Right renal cortex interstitium (tissue), 3 donors: ENCODE measurements at places on chromosomes 5 and 9. TPM values are rescaled to one million over a fixed set of nuclear protein-coding genes. Genes with fewer than 3 reads are reported as not detected.

DNA sequence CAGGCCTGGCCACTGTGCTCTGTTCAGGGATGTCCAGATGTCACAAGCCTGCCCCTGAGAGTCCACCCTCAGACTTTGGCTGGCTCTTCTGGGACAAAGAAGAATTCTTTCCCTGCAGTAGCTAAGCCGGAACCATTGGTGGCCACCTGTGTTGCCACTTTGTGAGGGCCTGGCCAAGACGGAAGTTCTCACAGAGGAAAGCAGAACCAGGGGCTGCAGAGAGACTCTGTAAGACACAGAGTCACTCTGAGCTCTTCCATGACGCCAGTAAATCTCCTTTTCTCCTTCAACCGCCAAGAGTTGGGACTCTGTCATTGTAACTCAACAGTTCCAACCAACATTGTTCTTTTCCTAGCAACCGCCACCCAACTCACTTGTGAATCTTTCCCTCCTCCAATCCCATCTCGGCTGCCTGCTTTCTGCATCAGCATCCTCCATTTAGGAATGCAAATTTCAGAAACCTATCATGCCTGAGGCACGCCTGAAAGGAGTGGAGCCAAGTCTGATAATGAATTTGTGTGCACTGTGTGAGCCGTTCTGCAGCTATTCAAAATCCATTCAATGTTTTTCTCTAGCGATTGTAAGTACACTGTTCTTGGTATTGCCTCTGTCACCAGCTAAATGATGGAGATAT lies 37.8 kb upstream of the ATP6V1G1 start:
- DNase-seq, result no peak

GRCh38 chr9:98318834-98319478 lies 63.5 kb upstream of the TBC1D2 start:
- DNase-seq, result no peak

DNA sequence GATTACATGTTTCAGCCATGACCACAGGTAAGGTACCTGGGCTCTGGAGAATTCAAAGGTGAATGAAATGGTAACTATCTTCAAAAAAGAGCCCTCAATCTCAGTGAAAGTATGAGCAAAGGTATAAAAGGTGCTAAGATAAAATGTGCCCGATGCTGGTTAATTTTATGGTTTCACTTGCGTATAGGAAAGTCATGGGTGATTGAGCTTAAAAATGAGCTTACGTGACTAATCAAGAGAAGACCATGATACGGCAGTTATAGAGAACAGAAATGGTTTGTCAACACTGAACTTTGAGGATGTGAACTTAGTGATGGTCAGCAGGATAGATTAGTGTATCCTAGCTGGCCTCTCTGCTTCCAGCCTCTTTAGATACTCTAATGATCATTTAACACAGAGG lies 320.1 kb downstream of the DEPDC1B start:
- no peak for DNase-seq

GRCh38 chr5:75368391-75368790 lies 31.4 kb downstream of the HMGCR start:
- DNase-seq, result no peak

Gene SLC34A1
- 118 TPM for polyA plus RNA-seq

DNA sequence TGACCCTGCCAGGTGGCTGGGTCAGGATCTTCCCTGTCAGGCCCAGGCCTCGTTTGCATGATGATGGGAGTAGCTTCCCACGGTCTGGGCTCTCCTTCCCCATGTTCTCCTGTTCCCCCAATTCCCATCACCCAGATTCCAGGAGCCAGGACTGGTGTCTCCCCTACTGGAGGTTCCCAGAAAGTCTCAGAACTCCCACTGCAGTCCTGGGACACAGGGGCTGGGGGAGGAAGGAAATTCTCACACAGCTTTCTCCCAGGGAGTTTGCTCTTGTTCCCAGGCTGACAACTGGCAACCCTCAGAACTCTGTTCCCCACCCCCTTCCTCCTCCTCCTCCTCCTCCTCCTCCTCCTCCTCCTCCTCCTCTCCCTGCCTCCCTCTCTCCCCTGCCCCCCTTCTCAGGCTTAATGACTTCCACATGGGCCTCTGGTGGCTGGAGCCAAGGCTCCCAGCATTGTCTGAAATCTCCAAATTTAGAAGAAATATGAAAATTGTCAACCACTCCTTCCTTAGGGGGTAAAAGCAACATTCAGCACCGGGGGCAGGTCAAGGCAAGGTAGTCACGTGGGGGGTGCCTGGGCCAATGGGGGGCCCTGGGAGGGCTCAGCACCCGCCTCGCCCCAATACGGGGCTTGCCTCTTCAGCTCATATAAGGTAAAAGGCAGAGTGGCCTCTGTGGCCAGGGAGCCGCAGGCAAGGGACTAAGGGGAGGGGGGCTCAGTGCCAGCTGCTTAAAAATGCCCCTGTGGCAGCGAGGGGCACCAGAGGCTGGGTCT lies 27.3 kb upstream of the IL17B start:
- no peak for DNase-seq

DNA sequence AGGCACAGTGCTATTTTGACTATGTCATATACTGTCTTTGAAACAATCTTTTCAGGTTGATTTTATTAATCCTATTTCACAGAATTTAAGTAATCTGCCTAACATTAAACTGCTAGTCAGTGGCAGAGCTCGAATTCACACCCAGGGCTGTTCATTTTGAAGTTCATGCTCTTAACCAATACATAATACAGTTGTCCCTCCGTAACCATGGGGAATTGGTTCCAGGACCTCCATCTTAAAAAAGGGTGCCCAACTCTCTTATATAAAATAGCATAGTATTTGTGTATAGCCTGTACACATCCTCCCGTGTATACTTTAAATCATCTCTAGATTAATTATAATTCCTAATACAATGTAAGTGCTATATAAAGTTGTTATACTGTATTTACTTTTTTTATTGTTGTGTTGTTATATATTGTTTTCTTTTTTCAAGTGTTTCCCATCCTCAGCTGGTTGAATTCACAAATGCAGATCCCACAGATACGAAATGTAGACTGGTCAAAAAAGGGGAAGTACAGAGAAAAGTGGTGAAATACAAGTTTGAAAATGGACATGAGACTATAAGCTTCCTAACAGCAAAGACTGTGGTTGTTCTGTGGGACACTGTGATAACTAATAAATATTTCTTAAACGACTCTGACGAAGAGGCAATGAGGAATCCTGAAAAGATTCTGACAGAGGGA lies 18.3 kb downstream of the RFX3 start:
- no peak for DNase-seq

DNA sequence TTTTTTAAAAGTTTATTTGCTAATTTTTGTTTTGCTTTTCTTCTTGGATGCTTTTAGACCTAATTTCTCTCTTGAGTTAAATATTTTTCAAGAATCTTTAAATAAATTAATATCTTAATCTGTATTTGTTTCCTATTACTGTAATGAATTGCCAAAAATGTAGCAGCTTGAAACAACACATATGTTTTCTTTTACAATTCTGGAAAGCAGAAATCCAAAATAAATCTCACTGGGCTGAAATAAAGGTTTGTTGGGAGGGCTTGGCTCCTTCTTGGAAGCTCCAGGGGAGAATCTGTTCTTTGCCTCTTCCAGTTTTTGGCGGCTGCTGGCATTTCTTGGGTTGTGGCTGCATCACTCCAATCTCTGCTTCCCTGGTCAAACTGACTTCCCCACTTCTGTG lies 658.1 kb upstream of the ARRDC3 start:
- no peak for DNase-seq

DNA sequence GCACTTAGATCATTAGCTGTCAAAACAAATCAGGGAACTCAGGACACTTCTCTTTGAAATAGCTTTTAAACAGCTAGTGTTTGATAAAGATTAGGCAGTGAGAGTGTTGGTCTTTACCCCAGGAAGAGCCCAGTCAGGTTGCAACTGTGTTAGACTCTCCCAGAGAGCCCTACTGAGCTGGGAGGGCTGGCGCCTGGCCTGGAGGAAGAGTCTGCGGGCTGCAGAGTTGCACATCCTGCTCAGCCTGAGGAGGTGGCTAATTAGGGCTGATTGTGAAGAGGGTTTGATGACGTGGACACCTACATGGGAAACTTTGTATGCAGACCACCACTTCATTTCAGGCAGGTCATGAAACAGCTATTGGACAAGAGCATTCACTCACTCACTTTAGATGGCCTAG lies 112.0 kb downstream of the TMEM174 start:
- no peak for DNase-seq

DNA sequence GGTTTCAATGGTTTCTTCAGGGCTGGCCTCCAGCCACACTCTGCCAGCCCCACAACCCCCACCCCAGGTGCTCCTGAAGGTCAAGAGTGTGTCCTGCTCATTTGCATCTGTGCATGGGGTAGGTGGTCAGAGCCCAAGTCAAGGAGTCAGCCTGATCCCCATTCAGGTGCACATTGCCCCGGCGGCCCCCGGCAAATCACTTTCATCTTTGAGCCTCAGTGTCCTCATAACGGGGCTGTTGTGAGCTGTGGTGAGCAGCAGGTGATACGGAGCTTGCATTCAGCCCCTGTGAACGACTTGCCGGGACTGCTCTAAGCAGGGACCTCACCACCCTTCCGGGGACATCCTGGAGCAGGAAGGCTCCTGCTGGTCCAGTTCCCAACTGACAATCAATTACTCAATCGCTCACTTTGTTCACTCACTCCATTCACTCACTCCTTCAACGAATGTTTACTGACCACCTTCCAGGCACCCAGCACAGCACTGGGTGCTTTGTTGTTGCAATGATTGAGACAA lies 93.2 kb upstream of the CPEB4 start:
- DNase-seq, result no peak

GRCh38 chr5:569358-569867 lies 42.7 kb upstream of the CEP72 start:
- DNase-seq, result no peak

DNA sequence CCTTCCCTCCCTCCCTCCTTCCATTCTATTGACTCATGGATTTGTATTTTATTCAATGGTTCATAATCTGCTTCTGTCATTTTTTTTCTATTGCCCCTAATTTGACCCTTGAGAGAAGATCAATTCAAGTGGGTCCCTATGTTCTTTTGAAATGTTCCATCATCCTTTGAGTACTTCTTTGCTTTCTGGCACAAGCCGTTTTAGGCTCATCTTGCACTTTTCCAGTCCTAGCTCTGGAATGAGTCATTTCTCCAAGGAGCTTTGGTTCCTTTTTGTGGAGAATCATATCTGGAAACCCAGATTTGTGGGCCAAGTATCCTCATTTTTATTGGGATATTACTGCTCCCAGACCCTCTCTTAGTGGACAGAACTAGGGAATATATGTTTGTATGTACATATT lies 126.8 kb upstream of the PTPN3 start:
- no peak for DNase-seq

Gene IFNK
- not detected for polyA plus RNA-seq

DNA sequence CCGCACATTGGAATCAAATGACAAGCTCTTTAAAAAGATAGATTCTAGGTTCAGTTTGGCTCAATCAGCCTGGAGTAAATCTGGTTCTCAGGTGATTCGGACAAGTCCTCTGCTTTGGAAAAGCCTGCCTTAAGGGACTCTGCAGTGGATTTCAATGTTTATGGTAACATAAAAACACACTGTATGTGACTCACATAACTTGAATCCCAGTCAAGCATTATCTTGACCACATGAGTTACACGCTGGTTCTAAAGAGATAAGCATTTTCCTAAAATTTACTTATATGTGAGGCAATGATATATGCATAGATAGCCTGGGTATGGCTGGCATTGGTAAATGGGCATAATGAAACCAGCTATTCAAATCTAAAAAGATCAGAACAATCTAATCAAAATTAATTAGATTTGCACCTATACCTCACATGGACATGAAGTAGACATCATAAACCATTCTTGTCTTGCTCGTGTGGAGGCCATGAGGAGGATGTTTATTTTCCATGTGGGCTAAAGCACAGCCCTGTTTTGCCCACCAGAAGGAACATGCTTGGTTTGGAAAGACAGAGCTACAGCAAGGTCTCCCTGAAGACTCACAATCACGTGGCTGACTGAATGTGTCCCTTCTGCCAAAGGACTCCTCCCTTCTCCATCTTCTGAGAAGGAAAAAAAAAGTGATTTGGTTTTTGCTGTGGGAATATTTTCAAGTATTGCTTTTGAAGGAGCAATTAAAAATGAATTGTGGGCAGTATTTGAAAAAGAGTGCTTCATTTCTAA lies 351.7 kb downstream of the DIRAS2 start:
- no peak for DNase-seq

Gene COMMD10
- polyA plus RNA-seq, result 68.7 TPM

- peak; percentile 4 for DNase-seq
Measured at GRCh38 chr9:125601961-125602360, 105.0 kb downstream of the MAPKAP1 start.

DNA sequence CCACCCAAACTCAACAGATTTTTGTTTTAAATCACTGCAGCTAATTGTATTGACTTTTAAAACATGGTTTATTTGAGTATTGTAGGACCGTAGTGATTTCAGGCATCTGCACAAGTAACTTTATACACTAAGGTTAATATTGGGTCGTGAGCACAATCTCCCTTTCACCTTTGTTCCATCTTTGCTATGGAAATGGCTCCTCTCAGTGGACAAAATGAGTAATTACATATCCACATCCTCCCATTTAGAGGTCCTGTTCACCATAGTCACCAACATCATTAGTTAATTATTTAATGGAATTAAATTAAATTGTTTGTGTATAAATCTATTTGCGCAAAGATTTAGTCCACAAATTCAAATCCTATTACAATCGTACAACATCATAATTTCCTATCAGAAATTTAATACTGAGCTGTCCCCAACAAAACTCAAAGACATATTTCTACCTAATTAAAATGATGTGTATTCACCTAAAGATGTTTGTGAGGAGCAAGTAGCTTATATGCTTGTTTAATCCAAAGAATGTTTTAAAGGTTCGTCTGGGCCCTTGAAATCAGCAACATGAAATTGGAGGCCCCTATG lies 173.0 kb upstream of the DAPK1 start:
- peak; percentile 64 for DNase-seq

- no peak for DNase-seq
Measured at GRCh38 chr9:129553277-129553676, 67.6 kb downstream of the C9orf50 start.

- no peak for DNase-seq
Measured at GRCh38 chr9:119986713-119987112, 593.3 kb downstream of the CDK5RAP2 start.

Gene WNT8A
- polyA plus RNA-seq, result 0.10 TPM

GRCh38 chr5:37080697-37081096 lies 168.5 kb downstream of the CPLANE1 start:
- no peak for DNase-seq

- no peak for DNase-seq
Measured at GRCh38 chr5:59177644-59178043, 594.8 kb downstream of the RAB3C start.

Gene CD74
- 342 TPM for polyA plus RNA-seq

DNA sequence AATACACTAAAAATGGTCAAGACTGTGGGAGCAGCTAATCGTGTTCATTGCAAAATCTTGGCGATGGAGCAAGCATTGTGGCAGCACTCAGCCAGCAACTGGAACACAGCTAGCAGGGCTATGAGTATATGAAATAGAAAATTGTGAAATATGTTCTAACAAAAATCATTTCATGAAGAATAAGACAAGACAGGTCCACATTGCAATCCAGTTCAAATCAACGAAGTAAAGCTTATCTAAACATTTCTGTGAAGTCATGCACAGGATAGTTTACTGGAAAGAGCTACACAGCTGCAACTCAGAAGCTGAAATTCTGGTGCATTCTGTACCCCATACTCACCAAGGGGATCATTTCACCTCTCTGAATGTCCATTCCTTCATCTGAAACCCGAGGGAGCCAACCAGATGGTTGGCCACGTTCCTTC lies 5.3 kb upstream of the NFIL3 start:
- no peak for DNase-seq

Gene WASHC1
- 33.8 TPM for polyA plus RNA-seq

Gene SLCO6A1
- not detected for polyA plus RNA-seq
